Activated T-cell treated with anti-CD3 and anti-CD28 coated beads, Interleukin-2, amount 50 U/mL, for 1 hour (primary cell): ENCODE measurements at places on chromosomes 2 and 18.

DNA sequence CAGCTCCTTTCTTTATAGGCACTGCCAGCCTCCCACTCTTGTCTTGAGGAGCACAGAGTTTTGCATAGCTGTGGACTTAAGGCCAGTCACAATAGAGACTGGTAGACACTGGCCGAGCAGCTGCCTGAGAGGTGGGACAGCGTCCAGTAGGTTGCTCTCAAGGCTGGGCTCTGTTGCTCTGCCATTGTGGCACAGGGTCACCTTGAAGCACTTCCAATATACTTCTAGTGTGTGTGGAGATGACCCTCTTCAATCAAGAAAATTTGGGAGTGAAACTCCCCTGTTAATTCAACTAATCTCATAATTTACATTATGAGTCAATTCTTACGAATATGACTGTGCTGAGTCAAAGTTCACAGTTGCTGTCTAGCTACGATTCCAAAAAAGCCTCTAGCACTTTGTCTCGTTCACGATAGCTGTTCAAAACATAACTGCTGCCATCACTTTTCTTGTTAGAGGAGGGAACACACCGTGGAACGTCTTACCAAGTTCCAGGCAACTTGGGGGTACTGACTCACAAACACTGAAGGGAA lies 636.2 kb downstream of the EPHA4 start:
- DNase-seq: no peak

- DNase-seq: no peak
Measured at GRCh38 chr2:134721596-134721995, 2.8 kb upstream of the TMEM163 start.

DNA sequence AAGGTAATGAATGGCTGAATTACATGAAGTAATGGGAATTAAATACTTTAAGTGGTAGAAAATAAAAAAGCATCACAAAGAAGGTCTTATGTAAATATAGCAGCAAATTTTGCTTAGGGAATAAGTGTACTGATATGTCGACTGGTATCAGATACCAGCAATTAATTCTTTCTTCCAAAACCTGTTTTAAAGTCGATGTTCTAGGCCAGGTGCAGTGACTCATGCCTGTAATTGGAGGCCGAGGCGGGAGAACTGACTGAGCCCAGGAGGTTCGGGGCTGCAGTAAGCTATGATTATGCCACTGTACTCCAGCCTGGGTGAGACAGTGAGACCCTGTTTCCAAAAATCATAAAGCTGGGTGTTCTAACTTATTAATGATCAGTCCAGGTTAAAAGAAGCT lies 30.3 kb downstream of the SP3 start:
- DNase-seq: no peak

DNA sequence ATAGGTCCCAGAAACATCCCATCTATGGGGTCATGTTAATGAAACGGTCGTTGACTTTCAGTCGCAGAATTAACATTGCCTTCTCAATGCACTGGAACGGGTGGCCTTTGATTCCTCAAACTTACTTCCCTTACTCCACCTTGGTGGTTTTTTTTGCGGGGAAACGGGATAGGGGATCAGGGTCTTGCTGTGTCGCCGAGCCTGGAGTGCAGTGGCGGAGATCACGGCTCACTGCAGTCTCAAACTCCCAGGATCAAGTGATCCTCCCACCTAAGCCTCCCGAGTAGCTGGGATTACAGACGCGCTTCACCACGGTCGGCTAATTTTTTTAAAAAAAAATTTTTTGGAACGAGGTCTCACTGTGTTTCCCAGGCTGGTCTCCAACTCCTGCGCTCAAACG lies 754 bp downstream of the ATG16L1 start:
- DNase-seq: no peak
